ENCODE measurements at places on chromosomes 6 and 20. TPM values are rescaled to one million over a fixed set of nuclear protein-coding genes. Genes with fewer than 3 reads are reported as not detected.

- no peak for ATAC-seq
These were observed 5.1 kb upstream of the RPS21 start for GRCh38 chr20:62381842-62382241.

GRCh38 chr6:44001318-44002066 is 125.8 kb downstream of the MRPL14 start:
- peak; percentile 22 for ATAC-seq

The FOXP4 gene
- total RNA-seq: 8.7 TPM

DNA sequence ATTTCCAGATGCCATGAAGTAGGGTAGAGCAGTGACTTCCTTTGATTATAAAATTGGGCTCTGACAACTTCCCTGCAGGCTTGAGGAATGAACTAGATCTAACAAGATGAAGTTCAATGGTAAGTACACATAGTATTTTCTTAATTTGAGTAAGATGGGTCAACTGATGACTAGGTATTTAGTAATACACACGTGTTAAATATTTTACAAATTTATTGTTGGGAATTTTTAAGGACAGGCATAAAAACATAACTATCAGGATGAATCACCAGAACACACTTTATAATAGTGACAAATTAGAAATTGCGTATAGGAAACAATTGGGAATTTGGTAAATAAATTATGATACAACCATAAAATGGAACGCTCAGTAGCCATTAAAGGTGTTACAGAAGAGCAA is 762.4 kb upstream of the SLC35B3 start:
- ATAC-seq: no peak

GRCh38 chr20:14148042-14148441 is 152.7 kb downstream of the MACROD2 start:
- no peak for ATAC-seq

- no peak for ATAC-seq
These were observed 35.8 kb downstream of the SLC2A4RG start for GRCh38 chr20:63775096-63775978.

DNA sequence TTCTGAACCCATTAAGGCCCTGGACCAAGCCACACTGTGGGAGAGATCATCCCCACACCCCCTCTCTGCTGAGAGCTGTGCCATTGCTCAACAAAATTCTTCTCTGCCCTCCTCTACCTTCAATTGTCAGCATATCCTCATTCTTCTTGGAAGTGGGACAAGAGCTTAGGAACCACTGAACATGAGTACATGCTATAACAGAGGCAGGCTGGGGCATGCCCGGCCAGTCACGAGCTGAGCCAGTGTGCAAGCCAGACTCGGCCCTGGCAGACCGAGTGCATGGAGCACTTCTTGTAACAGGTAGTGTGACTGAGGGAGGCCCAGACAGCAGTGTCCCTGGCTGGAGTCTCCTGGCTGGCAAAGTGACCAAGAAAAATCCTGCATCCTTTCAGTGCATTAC is 149.2 kb downstream of the MOXD1 start:
- ATAC-seq: no peak

The LPA gene
- not detected for total RNA-seq

The DCDC2 gene
- not detected for total RNA-seq

The RFX6 gene
- total RNA-seq: not detected

GRCh38 chr6:20906945-20907344 is 372.7 kb downstream of the CDKAL1 start:
- ATAC-seq: no peak

The TOX2 gene
- 3.5 TPM for total RNA-seq

DNA sequence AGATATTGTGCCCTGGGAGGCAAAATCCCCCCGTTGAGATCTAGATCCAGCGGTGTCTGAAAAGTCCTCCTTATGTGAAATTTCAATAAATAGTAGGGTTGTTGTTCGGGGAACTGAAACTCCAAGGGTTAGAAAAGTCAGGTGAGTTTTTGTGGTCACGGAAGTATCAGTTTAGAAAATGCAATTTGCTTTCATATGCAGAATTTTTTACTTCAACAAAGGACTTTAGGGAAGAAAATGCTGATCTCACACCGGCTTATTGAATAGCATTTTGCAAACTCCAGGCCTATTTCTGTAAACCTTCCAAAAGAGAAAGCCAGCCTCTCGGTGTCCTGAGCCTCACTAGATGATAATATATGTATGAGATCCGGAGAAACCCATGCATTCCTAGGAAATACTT is 254.7 kb downstream of the TSHZ2 start:
- ATAC-seq: no peak

The GSTA2 gene
- not detected for total RNA-seq

GRCh38 chr6:130810307-130811030 is 16.7 kb upstream of the SMLR1 start:
- ATAC-seq: no peak

DNA sequence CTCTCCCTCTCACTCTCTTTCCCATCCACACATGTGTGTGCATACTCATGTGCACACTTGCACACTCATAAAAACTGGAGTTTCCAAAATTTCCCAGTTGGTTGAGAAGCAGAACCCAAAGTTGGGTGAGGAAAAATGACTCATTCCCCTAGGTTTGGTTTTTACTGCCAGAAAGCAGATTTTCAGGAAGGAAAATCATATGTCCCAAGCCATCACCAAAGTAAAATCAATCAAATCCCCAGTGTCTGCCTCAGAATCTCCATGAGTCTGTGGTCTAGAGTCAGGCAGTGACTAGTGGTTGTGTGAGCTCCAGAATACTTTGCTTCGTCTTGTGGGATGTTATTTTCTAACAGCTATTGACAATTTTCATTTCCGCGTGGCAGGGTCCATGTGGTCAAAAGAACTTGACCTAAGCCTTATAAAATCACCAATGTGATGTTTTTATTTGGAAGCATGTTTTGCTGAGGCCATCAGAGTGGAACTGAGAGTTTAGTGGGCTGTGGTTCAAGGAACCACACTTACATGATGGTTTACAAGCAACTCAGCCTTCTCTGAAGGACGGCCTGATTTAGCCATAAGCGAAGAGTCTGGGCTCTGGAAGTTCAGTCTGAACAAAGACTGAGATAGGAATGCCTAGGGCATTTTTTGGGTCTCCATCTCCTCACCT is 81.9 kb upstream of the CCN6 start:
- peak; percentile 24 for ATAC-seq

GRCh38 chr6:77568570-77568969 is 84.3 kb upstream of the MEI4 start:
- ATAC-seq: no peak

The MAN1A1 gene
- total RNA-seq: 23.6 TPM

- ATAC-seq: no peak
These were observed 4.7 kb downstream of the PCMTD2 start for GRCh38 chr20:64260239-64260638.

DNA sequence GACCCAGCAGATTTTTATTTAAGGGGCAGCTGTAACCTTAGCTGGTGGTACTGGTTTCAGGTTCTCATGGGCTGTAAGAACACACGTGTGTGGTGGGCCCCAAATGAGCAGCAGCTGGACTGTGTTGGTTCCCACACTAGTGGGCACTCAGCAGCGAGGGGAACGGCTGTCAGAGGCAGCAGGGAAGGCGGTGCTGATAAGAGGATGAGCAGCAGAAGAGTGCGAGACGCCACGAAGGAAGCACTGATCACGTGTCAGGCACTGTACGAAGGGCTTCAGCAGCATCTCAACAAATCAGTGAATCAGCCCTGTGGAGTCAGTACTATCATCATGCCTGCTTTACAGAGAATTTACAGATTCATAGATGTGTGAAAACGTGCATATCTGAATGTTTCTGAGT is 41.0 kb upstream of the EMILIN3 start:
- no peak for ATAC-seq

The POU5F1 gene
- 0.16 TPM for total RNA-seq

DNA sequence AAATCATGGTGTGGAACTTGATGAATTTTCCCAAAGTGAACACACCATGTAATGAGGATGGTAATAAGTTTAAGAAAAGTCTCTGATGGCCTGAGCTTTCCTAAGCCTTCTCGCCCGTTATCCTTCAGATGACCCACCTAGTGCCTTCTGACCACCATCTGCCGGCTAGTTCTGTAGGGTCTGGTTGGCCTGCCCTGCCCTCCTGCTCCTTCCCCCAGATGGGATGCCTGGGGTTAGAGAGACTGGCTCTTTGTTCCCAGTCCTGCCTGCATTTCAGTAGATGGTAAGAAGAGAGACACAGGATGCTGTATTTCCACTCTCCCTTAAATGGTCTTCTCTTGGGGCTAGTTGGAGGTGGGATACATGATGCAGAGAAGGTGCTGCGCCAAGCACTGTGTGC is 43.0 kb downstream of the TIAM2 start:
- no peak for ATAC-seq

The RCAN2 gene
- total RNA-seq: 10.6 TPM

- no peak for ATAC-seq
These were observed 42.8 kb downstream of the SOBP start for GRCh38 chr6:107532706-107533105.

The COL9A1 gene
- total RNA-seq: not detected

- no peak for ATAC-seq
These were observed 537.4 kb upstream of the CHD6 start for GRCh38 chr20:42155586-42155985.

GRCh38 chr6:6564154-6564553 is 24.4 kb upstream of the LY86 start:
- no peak for ATAC-seq

The CCR6 gene
- total RNA-seq: 55.7 TPM

- ATAC-seq: peak; percentile 56
These were observed 34.2 kb downstream of the GSS start for GRCh38 chr20:34921436-34921835.

The AAR2 gene
- 20.6 TPM for total RNA-seq

The HCRTR2 gene
- total RNA-seq: not detected

DNA sequence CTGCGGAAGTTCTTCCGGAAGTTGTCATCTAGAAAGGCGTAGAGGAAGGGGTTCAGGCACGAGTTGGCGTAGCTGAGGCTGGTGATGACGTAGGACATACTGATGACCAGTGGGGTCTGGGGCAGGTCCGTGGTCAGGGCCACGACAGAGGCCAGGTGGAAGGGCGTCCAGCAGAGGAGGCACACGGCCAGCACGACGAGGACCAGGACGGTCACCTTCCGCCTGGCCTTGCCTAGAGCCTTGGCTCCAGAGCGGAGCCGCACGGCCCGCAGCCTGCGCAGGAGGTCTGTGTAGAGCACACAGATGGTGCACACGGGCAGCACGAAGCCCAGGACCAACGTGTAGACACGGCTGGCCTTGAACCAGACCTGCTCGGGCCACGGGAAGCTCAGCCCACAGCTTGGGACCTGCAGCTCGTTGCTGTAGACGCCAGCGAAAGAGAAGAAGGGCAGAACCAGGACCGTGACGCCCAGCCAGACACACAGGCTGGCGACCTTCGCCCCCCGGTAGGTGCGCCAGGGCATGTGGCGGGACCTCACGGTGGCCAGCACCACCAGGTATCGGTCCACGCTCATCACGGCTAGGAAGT is 1.4 kb downstream of the NPBWR2 start:
- ATAC-seq: no peak

GRCh38 chr6:26243752-26244151 is 121.2 kb upstream of the BTN3A2 start:
- no peak for ATAC-seq

DNA sequence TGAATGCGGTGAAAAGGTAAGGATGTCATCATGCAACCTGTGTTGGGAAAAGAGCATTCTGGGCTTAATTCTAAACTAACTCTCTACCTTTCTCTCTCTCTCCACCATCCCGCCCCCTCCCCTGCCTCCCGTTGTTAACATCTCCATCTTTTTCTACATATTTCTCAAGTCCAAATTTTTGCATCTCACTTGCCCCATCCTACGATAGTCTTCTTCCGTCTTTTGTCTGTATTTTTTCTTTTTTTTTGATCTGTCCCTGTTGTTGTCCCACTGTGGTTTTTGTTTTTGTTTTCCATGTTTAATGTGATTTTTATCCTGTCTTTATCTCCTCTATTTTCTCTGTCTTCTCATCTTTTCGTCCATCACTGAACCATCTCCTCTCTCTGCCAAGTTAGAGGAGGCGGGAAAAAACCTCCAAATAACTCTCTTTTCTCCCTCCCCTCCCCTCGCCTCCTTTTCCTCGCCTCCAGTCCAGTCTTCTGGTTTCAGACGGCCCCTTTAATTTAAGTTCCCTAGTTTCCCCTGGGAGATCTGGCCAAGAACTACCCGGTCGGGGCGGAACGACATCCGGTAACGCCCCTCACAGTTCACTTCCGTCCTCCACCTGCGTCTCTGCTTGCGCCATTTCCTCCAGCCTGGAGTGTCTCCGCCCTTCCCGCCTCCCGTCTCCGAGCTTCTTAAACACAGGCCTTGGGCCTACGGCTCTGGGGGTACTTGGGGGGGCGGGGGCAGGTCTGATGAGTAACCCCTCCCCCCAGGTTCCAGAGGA is at the start of gene NFKBIL1:
NFKBIL1 (plus strand) TSS at position 651 of the 769 bp plus-strand sequence; CDS start at position 738, 87 bp downstream.
- peak; percentile 90 for ATAC-seq

DNA sequence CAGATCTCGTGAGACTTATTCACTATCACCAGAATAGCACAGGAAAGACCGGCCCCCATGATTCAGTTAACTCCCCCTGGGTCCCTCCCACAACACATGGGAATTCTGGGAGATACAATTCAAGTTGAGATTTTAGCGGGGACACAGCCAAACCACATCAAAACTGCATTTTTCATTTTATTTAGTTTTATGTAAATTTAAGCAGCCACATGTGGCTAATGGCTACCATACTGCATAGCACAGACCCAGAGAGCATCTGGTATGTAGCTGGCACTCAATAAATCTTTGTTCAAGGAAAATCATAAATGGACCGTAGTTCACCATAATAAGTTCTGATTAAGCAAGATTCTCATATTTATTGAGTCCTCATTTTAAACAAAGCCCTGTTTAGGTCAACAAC is 15.3 kb downstream of the GFOD1 start:
- no peak for ATAC-seq

The SPDEF gene
- total RNA-seq: 0.26 TPM

- ATAC-seq: no peak
These were observed 9.7 kb downstream of the PLTP start for GRCh38 chr20:45902199-45902701.

GRCh38 chr20:1322511-1323245 is 6.3 kb downstream of the SDCBP2 start:
- no peak for ATAC-seq

DNA sequence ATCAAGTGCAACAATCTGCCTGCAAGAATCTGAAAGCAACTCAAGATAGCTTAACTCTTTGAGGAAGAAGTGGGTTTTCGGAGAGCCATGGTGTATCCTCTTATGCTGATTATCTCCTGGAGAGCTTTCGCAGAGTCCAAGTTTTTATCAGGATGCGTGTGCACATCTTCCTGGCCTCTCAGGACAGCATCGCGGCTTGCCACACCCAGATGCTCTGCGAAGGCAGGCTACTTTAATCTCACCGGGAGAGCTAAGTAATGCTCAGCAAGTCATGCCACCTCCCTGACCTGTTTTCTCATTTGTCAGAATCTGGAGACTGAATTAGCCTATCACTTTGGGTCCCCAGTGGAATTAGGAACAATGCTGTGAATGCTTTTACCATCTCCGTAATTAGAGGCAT is 52.9 kb downstream of the TTI1 start:
- no peak for ATAC-seq
